ENCODE measurements at places on chromosomes 3 and 15.

DNA sequence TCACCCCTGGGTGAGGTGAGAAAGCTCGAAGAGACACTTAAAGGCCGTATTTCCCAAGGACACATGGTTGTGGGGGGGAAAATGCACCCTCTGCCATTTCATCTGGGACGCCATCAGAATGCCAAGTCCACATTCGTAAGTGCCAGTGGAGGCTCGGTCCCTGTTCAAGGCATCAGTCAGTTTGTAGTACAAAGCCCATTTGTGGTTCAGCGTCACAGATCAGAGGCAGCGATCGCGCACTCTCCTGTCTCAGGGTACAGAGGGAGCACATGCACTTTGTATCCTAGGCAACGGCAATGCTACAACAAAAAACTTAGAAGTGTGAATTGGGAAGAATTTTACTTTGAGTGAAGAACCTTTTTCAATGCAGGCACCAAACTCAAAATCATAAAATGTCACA, 27.2 kb downstream of the SEMA6D start:
- no peak for DNase-seq

DNA sequence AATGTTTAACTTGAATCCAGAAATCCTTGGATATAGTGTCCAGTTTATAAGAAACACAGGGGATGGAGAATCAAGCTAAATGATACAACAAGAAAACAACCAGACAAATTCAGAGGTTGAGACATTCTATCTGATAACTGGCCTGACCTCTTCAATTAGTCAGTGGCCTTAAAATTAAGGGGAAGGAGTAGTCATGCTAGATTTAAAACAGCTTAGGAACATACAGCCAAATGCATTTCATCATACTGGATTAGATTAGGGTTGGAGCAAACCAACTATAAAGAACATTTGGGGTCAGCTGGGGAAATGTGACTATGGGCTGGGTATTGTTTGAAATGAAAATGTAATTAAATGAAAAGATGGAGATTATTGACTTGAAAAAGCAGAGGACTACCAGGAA, 53.3 kb downstream of the PPARG start:
- DNase-seq: no peak

- DNase-seq: no peak
These were observed 76.6 kb downstream of the SRGAP3 start for GRCh38 chr3:9172851-9173321.

GRCh38 chr3:183830187-183830586, 4.8 kb upstream of the MAP6D1 start:
- no peak for DNase-seq

DNA sequence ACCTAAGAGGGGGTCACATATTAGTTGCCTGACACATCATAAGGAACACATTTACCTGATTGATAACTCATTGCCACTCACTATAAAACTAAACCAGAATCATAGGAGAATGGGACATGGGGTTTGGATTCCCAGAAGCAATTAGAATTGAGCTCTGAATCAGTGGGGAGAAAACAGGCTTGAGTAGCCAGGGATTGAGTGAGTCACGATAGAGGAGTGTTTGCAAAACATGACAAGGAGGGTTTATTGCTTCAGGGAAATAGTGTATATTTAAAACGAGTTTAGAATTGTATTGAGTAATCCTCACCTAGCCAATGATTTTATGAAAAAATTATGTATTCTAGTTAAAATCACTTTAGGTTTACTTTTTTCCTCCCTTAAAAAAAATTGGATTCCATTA, 101.1 kb upstream of the THRB start:
- no peak for DNase-seq

- DNase-seq: no peak
These were observed 26.6 kb upstream of the HES1 start for GRCh38 chr3:194109192-194109863.

- DNase-seq: no peak
These were observed 10.9 kb downstream of the KBTBD13 start for GRCh38 chr15:65087411-65087810.

GRCh38 chr3:31922962-31923361, 58.1 kb downstream of the OSBPL10 start:
- peak; percentile 16 for DNase-seq

GRCh38 chr3:126100634-126101301, 16.8 kb upstream of the SLC41A3 start:
- peak; percentile 66 for DNase-seq

- DNase-seq: peak; percentile 71
These were observed 22.4 kb downstream of the GYG1 start for GRCh38 chr3:149013726-149014125.

GRCh38 chr3:73379465-73379864, 245.3 kb downstream of the PDZRN3 start:
- no peak for DNase-seq

DNA sequence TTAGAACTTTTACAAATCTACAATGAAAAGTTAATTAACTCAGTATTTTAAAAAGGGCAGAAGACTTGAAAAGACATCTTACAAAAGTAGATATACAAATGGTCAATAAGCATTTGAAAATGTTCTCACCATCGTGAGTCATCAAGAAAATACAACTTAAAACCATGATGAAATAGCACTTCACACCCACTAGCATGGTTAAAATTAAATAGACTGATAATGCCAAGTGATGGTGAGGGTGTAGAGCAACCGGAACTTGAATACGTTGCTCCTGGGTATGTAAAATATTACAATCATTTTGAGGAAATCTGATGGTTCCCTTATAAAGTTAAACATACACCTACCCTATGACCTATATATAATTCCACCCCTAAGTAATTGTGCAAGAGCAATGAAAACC, 319.8 kb upstream of the UMPS start:
- DNase-seq: no peak

DNA sequence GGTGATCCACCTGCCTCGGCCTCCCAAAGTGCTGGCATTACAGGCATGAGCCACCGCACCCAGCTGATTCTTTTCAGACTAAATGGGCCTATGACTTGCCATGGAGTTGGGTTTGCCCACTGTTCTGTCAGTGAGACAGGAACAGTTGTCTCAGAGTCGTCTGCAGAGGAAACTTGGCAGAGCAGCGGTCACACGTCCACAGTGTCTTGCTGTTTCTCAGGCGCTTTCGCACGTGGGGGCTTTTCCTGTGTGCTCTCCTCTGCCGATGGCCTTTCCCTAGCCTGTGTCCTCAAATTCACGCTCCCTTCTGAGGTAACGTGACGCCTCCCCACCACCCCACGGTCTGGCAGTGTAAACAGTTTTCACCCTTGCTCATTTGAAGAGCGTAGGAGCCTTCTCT, 11.3 kb downstream of the TMEM44 start:
- no peak for DNase-seq

- DNase-seq: peak; percentile 64
These were observed 59.7 kb upstream of the KBTBD8 start for GRCh38 chr3:66938338-66938963.

DNA sequence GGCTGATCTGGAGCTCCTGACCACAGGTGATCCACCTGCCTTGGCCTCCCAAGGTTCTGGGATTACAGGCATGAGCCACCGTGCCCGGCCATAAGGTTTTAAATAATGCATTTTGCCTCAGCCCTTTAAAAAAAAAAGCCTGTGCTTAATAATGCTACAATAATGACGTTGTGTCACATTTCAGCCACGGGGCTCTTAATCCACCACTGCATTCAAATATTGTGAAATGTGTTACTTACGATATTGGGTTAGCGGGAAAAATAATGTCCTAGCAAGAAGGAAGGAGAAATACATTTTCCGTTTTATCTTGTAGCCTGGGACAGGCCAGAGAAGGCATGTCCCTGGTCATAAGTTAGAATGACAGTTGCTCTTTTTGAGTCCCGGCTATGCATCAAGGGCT, 17.6 kb downstream of the PAQR5 start:
- DNase-seq: no peak

DNA sequence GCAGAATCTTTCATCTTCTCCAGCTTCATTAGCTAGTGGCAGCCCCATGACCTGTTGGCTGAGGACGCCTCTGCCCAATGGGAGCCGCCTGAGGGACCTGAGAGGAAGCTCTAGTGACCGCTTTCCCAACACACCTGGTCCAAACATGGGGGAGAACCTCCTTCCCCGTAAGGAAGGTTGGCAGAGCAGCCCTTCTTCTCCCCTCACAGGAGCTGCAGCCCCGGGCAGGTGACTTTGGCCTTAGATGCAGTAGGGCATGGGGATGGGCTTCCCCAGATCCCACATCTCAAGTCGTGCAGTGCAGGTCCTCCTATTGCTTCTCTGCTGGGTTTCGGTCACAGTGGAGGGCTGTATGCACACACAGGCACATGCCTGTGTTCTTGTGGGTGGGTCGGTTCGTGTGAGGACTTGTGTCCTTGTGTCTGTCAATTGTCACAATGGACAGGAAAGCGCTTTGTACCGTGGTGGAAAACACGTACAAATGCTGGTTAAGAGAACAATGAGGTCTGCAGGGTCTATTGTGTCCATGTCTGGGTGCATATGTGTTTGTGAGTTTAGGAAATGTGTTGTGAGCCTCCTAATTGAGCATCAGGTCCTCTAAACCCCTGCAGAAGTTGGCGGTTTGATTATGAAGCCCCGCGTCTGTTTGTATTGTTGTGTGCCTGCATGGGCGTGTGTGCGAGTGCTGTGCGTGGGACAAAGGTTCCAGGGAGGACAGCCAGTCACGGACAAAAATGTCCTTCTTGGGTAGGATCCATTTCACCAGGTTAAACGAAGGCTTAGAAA, 1.4 kb downstream of the ISLR2 start:
- DNase-seq: no peak

All from astrocyte of the spinal cord (primary cell).